ENCODE measurements at places on chromosomes 11 and 22. TPM values are rescaled to one million over a fixed set of nuclear protein-coding genes. Genes with fewer than 3 reads are reported as not detected.

Gene LRRC32
- 0.59 TPM for total RNA-seq

- H3K27me3 ChIP-seq: no peaks in the 10 kb centered on the region
- H3K4me1 ChIP-seq: peaks cover 2% of the 10 kb centered on the region
- no peak overlapping the region for H3K27ac ChIP-seq
- peaks cover 11% of the 10 kb centered on the region for H3K36me3 ChIP-seq
- no peak overlapping the region for H3K4me3 ChIP-seq
- DNase-seq: no peak
These were observed 54.7 kb downstream of the MICAL3 start for GRCh38 chr22:17969701-17970113.

GRCh38 chr11:131486937-131487635 lies 116.7 kb downstream of the NTM start:
- no peak overlapping the region for H3K4me3 ChIP-seq
- no peaks in the 10 kb centered on the region for H3K36me3 ChIP-seq
- H3K27ac ChIP-seq: no peak overlapping the region

GRCh38 chr22:45007391-45008185 lies 2.2 kb downstream of the PHF21B start:
- H3K4me3 ChIP-seq: peak overlapping the region; percentile 76
- peaks cover 30% of the 10 kb centered on the region for H3K36me3 ChIP-seq
- no peaks in the 10 kb centered on the region for H3K27me3 ChIP-seq
- DNase-seq: peak; percentile 91

DNA sequence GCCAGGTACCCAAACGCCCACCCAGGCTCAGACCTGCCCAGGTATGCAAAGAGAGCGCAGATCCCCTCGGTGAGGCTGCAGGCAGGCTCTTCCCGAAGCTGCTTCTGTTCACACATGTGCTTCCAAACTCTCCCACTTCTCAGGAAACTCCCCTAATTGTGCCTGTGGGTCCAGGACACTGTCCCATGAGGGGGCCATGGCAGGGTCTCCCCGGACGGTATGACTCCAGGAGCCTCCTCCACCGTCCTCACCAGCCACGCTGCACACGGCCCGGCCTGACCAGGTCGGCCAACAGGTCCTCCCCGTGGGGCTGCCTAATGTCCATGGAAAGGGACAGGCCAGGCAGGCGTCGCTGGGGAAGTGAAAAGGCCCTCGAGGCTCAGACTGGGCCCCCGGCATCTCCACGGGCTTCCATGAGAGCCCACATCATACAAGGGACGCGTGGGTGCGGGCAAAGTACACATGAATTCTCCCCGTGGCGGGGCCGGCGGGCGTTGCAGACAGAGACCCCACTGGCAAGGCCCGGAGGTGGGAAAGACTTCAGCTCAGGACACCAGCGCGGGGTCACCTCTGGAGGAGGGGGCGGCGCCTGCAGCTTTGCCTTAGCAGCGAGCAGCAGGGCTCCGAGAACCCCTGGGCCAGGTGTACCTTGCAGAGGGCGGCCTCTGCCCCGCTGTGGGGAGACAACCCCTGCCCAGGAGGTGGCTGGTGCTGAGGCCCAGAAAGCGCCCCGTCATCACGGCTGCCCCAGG lies 526.1 kb downstream of the BRD1 start:
- no peak overlapping the region for H3K4me3 ChIP-seq
- H3K27ac ChIP-seq: no peak overlapping the region
- H3K27me3 ChIP-seq: no peaks in the 10 kb centered on the region
- DNase-seq: peak; percentile 27
- no peaks in the 10 kb centered on the region for H3K4me1 ChIP-seq
- no peaks in the 10 kb centered on the region for H3K36me3 ChIP-seq

Data from H9 (cell line).